ENCODE measurements at places on chromosomes 1 and 21.

DNA sequence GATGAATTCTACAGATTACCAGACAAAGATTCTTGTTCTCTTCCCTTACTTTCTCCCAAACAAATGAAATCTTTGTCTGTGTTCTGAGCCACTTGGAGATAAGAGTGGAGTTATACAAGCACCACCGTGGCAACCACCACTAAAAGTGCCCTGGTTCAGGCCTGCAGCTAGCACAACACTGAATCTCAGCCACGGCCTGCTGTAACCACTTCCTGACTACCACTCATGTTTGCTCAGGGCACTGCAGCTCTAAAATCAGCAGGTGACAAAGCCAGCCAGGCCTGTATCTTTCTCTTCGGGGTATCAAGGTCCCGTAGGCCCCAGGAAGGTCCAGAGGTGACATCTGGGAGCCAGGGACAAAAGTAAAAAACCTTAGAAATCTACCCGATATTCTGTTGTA lies 3.2 kb upstream of the OR2T6 start:
- no peak for DNase-seq

- no peak for DNase-seq
Observed at GRCh38 chr1:153624965-153625611, 2.2 kb downstream of the S100A13 start.

GRCh38 chr1:43621861-43622260 lies 28.1 kb upstream of the KDM4A start:
- no peak for DNase-seq

- DNase-seq = no peak
Observed at GRCh38 chr1:54404939-54405897, 976 bp downstream of the SSBP3 start.

DNA sequence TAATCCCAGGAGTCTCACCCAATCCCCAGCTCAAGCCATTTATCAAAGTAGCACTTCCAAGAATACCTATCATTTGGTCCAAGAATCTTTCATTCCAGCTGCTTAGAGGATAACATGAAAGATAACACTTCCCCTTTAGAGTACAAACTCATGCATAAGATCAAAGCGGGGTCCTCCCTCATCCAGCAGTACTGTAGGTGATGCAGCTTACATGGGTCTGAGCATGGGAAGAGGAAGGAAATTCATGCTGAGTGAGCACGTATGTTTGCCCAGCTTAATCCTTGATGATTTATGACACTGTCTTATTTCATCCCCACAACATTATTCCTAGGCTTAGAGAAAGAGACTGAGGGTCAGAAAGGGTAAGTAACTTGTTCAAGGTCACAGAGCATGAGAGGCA lies 167.1 kb upstream of the GJB5 start:
- DNase-seq = no peak

DNA sequence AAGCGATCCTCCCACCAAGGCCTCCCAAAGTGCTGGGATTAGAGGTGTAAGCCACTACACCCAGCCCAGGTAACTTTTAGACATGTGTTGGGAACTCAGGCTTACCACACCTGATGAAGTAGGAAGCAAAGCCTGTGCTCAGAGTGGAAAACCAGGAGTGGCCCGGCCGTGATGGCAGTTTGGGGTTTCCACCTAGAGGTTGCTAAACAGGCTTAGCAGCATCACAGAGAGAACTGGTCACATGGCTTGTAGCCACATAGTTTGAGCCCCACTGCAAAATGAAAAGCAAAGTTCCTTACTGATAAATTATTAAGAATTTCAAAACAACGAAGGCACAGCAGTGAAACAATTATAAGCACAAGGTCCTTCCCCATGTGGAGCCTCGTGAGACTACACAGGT lies 142.6 kb upstream of the CXADR start:
- DNase-seq = no peak

GRCh38 chr1:53182716-53183094 lies 13.9 kb upstream of the CPT2 start:
- no peak for DNase-seq

- no peak for DNase-seq
Observed at GRCh38 chr1:103917795-103918194, 168.1 kb downstream of the AMY1C start.

GRCh38 chr1:244324176-244324883 lies 127.4 kb downstream of the ADSS2 start:
- no peak for DNase-seq

- DNase-seq = no peak
Observed at GRCh38 chr21:33240404-33240803, 10.7 kb downstream of the IFNAR2 start.
